CD4-positive, alpha-beta T cell treated with Interleukin-15 for 4 hours (primary cell): ENCODE measurements at places on chromosomes 12 and 14.

DNA sequence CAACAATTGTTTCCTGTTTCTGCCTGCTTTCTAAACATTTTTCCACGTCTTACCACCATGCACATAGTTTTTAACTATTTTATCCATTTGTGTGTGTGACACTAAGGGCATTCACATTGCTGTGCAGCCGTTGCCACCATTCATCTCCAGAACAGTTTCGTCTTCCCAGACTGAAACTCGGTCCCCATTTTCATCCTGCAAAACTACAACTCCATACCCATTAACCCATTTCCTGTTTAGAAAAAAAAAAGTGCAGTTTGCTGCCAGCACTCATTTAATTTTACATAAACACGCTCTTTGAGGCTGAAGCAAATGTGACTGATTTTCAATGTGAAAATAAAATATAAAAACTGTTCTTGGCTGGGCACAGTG, 15.5 kb downstream of the UBC start:
- no peak for DNase-seq

GRCh38 chr14:95356245-95356869, 36.6 kb upstream of the CLMN start:
- no peak for DNase-seq

DNA sequence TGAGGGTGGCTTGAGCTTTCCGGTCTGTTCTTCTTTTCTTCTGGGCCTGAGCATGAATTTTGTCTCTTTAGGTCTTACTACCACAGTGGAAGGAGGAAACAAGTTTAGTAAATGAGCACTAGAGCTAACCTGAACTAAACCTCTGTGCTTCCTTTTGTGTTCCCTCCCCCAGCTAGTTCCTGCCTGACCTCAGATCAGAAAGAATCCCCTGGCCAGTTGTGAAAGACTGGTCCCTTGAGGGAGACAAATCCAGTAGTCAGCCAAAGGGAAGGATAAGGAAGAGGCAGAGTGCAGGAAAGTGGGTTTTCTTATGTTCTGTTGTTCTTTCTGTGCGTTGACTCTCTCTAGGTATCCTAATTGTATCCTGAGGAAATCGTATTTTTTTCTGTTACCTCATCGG, 17.5 kb downstream of the ZNF664 start:
- DNase-seq, result no peak

- DNase-seq, result no peak
Measured at GRCh38 chr12:79566452-79567174, 124.2 kb downstream of the PAWR start.

GRCh38 chr12:31585895-31586294, 5.0 kb downstream of the DENND5B start:
- DNase-seq, result no peak

- no peak for DNase-seq
Measured at GRCh38 chr12:89098441-89099112, 253.7 kb downstream of the DUSP6 start.
